Pancreas (tissue), 10 donors: ENCODE measurements at places on chromosomes 12 and 14. TPM values are rescaled to one million over a fixed set of nuclear protein-coding genes. Genes with fewer than 3 reads are reported as not detected.

- DNase-seq = no peak
Measured at GRCh38 chr12:113276946-113277500, 55.8 kb downstream of the TPCN1 start.

GRCh38 chr12:19223018-19223417 is 93.5 kb downstream of the PLEKHA5 start:
- no peak for DNase-seq

- DNase-seq = no peak
Measured at GRCh38 chr12:109703684-109704083, 9.9 kb upstream of the FAM222A start.

- DNase-seq = no peak
Measured at GRCh38 chr12:27542628-27543027, 18.6 kb downstream of the PPFIBP1 start.

- DNase-seq = no peak
Measured at GRCh38 chr14:92914087-92914656, 8.8 kb upstream of the CHGA start.

The KRT82 gene
- total RNA-seq = not detected

DNA sequence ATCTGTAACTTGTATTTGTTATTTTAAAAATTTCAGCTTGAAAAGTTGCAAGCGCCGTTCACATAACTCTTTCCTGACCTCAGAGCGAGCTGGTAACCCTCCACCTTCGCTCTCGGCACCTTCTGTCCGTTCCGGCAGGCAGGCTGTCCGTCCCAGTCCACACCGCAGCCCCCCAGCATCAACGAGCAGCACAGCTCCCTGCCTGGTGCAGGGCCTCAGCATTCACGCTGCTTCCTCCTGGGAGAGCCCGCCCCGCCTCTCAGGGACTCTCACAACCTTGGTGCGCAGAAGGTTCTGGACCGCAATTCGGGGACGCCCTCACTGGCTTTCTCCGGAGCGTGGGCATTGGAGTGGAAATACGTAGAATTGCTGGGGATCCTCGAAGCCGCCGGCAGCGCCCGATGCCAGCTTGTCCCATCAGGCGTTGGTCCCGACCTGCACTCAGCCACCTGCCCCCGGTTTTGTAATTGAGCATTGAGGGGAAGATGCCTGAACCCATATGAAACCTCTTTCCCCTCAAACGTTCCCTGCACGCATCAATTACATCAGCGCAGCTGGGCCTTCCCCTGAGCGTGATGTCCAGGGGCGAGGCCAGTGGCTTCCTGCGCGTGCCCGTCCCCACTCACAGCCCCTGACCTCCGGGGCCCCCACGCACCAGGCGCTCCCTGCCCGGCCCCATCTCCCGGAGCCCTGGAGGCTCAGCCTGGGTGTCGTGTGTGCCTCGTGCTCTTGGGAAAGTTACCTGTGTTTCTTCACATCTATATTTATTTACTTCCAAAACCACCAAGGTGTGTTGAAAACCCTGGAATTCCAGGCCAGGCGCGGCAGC is 19.1 kb downstream of the LRCOL1 start:
- DNase-seq = peak; percentile 47

DNA sequence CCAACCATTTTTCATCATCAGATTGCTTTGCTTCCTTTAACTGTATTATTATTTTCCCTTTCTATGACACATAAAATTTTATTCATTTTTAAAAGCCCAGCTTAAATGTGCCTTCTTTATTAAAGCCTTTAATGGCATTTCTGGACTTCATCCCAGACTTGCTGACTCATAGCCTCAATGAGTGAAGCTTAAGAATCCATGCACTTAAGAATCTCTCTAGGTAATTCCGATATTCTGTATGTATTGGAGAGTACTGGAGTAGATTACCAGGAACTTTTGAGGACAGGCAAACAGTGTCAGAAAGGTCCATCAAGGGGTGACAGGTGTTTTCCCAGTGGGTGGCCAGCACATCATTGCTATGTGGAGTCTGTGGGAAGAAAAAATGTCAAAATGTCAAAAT is 107.9 kb downstream of the PTPRQ start:
- no peak for DNase-seq

- no peak for DNase-seq
Measured at GRCh38 chr14:105944632-105945610, 418.5 kb downstream of the TMEM121 start.
